Skeletal muscle cell (primary cell): ENCODE measurements at places on chromosomes 11 and 22.
A peak's percentile ranks its signal among the peaks of the same experiment; 100 is the strongest.

GRCh38 chr11:134441281-134441680 lies 29.2 kb upstream of the B3GAT1 start:
- DNase-seq, result no peak

DNA sequence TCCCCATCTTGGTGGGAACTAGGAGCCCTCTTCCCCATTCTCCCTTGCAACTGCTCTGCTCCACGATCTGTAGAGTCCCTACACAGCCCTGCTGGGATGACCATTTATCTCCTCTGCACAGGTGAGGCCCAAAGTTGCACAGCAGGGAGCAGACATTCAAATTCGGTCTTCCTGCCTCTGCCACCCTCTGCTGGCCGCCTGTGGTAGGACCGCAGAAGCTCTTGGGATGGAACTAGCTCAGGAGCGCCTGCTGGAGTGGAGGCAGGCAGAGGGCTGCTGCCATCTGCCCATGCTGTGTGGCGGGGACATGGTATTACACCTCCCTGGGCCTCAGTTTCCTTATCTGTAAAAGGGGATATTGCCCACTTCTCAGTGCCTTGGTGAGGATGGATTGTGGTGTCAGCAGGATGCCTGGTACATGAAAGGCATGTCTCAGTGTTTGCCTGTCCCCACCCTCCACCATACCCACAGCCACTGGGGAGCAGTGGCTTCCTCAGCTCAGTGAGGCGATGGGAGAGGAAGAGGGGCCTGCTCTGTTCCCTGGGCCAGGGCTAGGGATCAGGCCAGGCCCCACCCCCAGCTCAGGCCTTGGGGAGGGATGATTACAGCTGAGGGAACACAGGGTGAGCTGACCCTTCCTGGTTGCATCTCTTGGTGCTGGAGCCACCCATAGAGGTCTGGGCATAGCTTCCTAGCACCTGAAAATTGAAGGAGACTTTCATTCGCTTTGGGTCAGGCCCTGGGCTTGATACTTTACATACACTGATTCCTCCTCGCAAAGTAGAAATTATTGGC lies 11.3 kb upstream of the OMP start:
- DNase-seq, result no peak

DNA sequence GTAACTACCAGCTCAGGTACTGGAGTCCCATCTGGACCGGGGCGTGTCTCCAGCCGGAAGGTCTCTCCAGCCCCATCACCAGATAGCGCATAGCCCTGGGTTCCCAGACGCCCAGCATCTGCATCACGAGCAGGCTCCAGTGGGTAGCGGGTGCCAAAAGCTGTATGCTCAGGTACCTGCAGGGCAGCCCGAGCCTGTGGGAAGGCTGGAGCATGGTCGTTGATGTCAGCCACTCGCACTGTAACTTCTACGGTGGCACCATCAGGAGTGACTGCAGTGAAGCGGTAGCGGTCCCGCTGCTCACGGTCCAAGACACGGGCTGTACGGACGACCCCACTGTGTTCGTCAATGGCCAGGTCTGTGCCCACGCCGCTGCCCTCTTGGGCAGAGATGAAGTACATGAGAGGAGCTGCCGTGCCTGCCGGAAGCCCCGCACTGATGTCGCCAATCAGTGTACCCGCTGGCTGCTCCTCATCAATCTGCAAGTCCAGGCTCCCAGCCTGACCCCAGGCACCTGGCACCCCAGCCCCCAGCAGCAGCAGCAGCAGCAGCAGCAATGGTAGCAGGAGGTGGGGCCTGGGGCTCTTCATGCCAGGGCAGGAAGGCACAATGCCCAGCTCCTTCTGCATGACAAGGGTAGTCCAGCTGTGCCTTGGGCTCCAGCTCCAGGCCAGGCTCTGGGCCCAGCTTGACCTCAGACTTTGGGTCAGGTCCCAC lies 14.5 kb downstream of the DCHS1 start:
- no peak for DNase-seq

GRCh38 chr11:19577976-19578619 lies 134.5 kb upstream of the NAV2 start:
- DNase-seq, result peak; percentile 49

DNA sequence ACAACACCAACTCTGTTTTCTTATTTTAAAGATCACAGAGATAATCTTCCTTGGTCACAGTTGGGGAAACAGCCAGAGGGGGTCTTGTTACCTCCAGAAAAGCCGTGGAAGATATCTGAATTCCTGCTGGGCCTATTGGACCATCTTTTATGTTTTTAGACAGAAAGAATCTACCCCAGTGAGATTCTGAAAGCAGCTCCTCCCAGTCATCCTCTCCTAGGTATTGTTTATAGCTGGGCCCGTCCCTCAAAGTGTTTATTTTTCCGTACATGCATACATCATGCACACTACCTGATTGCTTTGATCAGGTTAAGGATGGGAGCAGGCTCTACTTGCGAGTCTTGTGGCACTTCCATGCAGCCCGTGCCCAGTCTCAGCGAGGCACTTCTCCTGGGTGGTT lies 742.4 kb downstream of the NTM start:
- no peak for DNase-seq

DNA sequence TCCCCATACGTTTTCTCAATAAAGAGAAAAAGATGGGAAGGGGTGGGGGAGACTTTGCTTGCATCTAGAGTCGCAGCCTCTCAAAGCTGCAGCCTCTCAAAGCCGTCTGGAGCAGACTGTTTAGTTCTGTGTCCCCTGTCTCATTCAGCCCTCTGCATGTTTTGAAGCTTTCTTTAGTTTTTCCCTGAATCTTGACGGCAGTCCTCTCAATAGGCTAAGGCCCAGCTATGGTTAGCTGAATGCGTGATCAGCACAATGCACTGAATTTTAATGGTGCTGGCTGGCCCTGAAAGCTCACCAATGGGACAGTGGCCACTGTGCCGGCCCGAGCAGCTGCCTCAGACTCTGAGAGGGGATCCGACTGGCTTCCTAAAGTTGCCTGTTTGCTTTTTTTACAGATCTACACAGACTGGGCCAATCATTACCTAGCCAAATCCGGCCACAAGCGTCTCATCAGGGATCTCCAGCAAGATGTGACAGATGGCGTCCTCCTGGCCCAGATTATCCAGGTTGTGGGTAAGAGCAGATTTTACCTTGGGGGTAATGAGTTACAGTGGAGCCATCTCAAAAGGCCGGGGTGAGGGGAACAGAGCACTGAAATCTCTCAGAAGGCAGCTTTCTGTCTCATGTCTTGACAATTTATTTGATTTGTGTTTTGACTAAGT lies 119.6 kb downstream of the NAV2 start:
- no peak for DNase-seq

GRCh38 chr11:123344790-123345357 lies 85.2 kb upstream of the GRAMD1B start:
- no peak for DNase-seq

GRCh38 chr11:61171907-61172306 lies 10.7 kb upstream of the VPS37C start:
- DNase-seq, result no peak

DNA sequence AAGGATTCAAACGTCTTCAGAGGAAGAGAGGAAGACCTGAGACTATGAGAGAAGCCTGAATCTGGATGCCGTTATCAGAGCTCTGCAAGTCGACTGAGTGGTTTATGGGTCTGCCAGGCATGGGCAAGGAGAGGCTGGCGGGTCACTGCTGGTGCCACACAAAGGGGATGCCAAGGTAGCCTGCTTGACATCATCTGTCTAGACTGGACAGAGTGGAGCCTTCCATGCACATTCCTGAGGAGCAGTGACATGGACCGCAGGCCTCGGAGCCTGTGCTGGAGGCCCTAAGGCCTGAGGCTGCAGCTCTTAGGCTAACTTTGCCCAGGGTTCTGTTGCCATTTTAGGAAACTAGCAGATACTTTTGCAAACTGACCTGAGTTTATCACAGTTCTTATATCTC lies 127.4 kb downstream of the WT1 start:
- no peak for DNase-seq

GRCh38 chr11:112605093-112605666 lies 344.5 kb upstream of the PLET1 start:
- DNase-seq, result no peak

DNA sequence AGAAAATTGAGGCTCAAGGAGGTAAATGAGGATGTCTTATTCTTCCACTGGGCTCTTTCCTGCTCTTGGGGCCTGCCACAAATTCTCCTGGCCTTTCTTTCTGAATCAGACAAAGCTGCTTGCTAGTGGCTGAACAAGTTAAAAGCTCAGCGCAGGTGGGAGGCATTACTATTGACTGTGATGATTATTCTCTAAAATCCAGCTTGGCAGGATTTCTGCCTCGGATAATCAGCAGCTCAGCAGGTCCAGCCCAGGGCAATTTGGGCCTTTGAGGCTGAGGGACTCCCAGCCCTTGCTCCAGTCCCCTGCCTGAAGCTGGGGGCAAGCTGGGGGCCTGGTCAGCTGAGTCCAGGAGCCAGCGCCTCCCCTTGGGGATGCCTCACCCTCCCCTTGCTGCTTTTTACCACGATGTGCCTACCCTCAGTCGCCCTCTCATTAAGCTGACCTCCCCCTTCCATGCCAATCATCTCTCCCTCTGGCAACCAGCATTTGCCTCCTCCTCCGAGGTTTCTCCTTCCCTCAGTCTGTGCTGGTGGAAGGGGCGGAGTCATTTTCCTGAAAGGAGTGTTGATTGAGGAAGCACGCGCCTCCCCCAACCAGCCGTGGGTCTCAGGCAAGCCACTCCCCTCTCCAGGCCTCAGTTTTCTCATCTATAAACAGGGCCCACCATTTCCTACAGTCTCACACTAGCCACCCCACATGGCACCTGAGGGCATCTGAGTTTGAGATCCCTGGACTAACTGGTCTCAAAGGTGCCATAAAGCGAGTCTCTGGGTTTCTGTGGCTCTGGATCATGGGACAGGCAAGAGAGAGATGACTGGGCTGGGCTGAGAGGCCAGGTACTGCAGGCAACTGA lies 60.6 kb upstream of the PRDM11 start:
- DNase-seq, result no peak

- DNase-seq, result peak; percentile 89
Observed at GRCh38 chr11:130675371-130675821, 227.0 kb downstream of the ADAMTS15 start.

DNA sequence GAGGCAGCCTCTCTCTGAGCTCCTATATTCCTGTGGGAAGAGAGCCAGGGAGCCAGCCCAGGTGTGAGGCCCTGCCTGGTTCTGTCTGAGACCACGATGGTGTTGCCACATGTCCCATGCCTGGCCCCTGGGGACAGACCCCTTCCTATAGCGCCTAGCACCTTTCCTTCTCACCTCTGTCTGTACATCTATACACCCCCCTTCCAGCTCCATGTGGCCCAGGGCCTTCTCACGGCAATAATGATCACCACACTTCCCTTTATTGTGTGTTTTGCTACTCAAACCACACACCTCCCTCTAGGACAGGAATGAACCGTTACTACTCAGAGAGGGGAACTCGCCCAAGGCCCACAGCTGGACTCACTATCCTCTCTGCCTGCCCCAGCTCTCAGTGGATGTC lies 12.8 kb downstream of the CD82 start:
- no peak for DNase-seq

GRCh38 chr11:133887692-133888332 lies 42.5 kb upstream of the SPATA19 start:
- DNase-seq, result no peak

DNA sequence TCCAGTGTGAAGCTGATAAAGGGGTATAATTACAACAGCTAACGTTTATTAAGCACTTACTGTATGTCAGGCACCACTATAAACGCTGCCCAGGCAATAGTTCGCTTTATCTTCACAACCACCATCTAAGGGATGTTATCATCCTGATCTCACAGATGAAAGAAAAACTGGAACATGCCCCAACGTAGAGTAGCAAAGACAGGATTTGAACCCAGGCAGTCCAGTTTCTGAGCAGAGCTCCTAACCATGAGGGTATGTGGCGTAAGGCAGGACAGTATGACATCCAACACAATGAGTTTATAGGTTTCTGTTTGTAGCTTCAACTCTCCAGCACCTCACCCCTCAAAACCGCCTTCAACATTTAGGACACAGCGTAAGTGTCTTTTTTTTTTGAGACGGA lies 59.5 kb downstream of the AHNAK start:
- no peak for DNase-seq

DNA sequence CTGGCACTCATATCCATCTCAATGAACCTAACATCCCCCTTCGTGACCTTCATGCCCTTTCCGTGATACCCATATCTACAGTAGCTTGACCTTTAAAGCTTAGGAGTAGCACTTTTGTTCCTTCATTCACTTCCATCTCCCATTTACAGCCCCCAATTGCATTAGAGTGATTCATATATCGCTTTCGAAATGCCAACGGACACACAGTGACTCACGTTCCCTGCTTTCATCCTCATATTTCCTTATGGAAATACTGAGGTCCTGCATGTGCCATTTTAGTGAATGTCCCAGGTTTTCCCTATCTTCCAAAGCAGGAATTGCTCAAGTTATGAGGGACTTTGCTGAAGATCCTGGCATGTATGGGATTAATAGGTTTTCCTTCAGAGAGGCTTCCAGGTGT lies 44.3 kb upstream of the CEP126 start:
- DNase-seq, result peak; percentile 45

DNA sequence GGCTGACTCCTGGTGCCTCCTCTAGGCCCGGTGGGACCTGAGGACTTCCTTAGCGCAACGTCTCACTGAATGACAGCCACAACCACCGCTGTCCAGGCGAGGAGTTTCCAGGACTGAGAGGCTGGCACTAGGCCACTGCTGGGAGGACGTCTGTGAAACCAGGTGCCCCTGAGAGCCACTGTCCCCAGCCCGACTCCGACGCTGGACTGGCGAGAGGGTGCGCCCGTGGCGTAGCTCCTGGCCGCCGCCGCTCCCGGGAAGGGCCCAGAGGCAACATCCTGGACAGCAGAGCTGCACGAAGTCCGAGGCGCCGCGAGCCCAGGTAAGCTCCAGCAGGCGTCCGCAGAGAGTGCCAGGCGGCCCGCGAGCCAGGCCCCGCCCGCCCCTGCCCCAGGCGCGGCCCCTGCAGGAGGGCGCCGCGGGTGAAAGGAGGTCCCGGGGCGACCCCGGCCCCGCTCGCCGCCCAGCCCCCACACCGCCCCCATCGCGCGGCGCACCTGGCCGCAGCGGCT lies 525 bp downstream of the DGCR2 start:
- no peak for DNase-seq

- DNase-seq, result peak; percentile 53
Observed at GRCh38 chr22:39999144-39999757, 4.5 kb downstream of the FAM83F start.

DNA sequence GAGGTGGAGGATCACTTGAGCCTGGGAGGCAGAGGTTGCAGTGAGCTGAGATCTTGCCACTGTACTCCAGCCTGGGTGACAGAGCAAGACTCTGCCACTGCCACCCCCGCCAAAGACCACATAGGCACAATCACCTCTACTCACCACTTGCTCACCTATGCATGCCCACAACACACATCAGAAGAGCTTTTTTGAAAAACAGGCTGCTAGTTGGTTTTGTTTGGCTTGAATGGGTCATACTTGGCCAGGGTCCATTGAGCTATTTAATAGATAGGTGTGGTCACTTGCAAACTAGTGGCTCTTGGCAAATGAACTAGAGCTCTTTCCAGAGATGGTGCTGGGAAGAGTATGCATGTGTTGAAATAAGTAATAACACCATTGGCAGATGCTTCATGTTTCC lies 80.1 kb downstream of the EMSY start:
- peak; percentile 31 for DNase-seq
